Hematopoietic multipotent progenitor cell treated with erythropoietin and hydrocortisone succinate and interleukin-3 and kit ligand, for 17 days (in vitro differentiated cells): ENCODE measurements at places on chromosomes 12 and 14.

DNA sequence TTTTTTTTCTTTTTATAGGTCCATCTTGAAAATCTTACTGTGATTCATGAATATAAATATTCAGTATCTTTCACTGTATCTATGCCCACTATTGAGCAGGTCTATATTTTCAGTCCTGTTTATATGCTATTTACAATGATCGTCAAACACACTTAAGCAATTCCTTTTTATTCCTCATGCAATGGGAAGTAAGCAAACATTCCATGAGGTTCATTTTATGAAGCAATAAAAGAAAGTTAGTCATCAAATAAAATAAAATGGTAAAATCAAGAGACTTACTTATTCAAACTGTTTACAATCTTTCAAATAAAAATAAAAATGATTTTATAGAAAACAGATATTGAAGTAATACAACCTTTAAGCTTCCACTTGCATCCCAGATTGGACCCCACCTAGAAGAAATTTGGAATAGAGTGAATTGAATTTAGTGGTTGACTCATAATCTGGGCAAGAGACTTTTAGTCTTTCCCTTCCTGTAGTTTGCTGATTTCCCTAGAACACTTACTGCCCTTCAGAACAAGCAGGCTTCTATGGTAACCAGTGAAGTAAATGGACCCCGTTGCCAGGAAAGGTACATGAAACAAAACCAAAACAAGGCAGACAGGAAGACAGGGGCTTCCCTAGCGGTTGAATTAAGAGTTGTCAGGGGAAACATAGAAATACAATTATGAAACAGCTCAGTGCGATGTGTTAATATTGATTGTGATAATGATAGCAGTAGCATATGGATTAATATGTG lies 241.0 kb upstream of the ATP2B1 start:
- no peak for DNase-seq

DNA sequence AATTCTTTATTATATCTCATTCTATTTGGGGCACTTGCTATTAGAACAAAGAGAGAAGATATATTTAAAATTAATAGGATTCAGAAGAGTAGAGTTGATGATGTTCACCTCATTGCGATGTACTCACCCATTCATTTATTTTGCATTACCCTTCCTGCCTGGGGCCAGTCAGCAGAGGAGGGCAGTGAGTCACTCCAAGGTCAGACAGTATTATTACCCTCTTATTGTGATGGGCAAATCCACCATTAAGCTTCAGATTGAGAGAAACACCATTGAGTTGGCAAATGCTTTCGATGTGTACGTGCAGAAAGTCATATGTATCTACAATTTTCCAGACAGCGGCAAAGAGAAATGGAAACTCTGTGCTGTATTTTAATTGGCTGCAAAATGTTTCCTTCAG lies 134.2 kb downstream of the BICD1 start:
- DNase-seq, result no peak

GRCh38 chr14:101704140-101704539 lies 57.4 kb upstream of the PPP2R5C start:
- no peak for DNase-seq

- no peak for DNase-seq
Measured at GRCh38 chr12:26825459-26826016, 7.5 kb downstream of the ITPR2 start.

DNA sequence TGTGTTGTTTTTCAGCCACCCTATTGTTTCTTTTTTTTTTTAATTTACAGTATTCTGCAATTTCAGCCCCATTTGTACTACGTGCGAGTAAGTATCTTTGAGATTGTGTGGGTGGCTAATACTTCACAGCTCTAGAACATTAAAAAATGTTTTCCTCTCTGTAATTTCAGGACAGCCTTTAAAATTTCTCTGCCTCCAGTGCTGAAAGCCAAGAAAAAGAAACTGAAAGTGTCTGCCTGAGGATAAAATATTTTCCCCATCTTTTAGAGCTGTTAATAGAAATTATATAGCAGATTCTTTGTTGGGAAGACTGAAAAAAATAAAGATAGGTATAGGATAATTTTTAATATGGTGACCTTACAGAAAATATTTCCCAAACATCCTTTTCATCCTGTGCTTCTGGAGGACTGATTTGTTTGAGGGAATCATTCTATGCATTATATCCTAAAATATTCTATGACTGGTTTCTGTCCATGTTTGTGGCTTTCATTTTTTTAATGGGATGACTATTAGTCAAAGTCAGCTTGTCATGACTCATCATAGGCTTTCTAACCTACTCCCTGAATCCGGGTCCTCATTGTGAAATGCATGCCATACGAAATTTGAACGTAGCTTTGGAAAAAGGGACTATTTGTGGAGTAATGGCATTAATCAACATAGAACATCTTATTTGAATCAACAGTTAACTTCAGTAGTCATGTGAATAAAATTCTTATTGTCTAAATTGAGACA lies 10.8 kb upstream of the TCTN2 start:
- no peak for DNase-seq

- no peak for DNase-seq
Measured at GRCh38 chr14:26598081-26598671, 343 bp upstream of the NOVA1 start.

- DNase-seq, result no peak
Measured at GRCh38 chr14:97293659-97294058, 496.5 kb downstream of the VRK1 start.

DNA sequence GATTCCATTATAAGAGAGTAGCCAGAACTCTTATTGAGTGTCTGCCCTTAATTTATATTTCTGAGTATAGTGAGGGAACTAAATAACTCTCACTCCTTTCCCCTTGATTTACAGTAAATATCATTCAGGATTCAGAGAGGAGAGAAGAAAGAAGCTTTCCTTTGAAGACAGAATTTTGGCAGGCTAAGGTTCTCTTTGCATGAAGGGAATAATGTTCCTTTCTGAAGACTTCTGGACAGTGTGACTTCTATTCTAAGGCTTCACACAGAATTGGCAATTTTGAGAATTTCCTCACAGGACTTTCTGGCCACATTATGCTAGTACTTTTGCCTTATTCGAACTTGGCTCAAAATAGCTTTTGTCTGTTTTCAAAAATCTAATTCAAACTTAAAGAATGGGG lies 352.2 kb upstream of the FBXO33 start:
- no peak for DNase-seq

DNA sequence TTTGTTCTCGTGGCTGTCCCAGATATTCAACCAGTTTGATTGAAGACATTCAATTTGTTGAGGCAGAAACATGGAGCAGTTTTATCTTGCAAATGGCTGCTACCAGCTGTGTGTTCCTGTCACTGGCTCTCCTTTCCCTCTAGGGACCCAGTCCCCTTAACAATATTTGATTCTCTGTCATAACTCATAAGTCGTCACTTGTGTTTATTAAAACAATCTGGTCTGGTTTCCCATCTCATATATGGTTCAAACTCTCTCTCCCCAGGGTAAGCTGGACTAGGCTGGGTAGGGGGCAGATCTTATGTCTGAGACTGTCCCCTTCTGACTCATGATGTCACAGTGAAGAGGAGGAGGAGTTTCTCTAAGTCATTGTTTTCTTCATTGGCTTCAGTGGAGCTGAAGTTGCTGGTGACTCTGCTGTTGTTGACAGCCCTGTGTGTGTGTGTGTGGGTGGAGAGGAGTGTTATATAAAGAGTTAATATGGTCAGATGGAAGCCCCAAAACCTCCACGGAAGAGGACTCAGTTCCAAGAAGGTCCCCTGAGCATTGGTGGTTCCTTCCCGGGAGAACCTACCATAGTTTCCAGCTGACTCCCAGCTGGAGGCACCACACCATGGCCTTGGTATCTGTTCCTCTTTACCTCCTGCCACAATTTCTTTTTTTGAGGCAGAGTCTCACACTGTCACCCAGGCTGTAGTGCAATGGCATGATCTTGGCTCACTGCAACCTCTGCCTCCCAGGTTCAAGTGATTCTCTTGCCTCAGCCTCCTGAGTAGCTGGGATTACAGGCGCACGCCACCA lies 16.1 kb upstream of the GNG2 start:
- DNase-seq, result no peak
